ENCODE measurements at places on chromosomes 11 and 22.

DNA sequence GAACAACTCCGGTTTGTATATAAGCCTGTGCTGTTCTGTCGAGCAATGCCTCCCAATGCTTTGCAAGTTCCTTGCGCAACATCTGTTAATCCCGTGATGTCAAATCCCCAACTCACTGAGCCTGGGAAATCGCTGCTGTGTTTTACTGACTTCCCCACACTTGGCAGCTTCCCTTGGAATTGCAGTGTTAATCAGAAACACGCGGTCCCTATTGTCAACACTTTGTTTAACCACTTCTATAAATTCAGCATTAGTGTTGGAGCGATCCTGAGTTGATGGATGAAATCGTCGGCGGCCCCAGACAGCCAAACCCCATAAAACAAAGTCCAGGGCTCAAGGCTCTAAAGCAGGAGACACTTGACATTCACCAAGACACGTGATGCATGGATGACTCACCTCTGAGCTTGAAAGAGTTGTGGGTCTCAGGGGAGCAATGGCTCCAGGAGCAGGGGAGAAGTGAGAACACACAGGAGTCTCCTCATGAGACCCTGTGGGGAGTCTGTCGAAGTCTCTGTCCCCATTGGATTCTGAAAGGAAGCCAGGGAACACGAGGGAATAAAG lies 555.3 kb downstream of the MIAT start:
- DNase-seq: no peak

- no peak for DNase-seq
Observed at GRCh38 chr11:57310091-57310490, 14.7 kb downstream of the TNKS1BP1 start.

GRCh38 chr11:112321501-112322172 lies 61.0 kb upstream of the PLET1 start:
- DNase-seq: no peak

GRCh38 chr11:17148536-17148935 lies 59.2 kb downstream of the PIK3C2A start:
- no peak for DNase-seq

- no peak for DNase-seq
Observed at GRCh38 chr11:2767801-2768200, 68.0 kb upstream of the KCNQ1OT1 start.

DNA sequence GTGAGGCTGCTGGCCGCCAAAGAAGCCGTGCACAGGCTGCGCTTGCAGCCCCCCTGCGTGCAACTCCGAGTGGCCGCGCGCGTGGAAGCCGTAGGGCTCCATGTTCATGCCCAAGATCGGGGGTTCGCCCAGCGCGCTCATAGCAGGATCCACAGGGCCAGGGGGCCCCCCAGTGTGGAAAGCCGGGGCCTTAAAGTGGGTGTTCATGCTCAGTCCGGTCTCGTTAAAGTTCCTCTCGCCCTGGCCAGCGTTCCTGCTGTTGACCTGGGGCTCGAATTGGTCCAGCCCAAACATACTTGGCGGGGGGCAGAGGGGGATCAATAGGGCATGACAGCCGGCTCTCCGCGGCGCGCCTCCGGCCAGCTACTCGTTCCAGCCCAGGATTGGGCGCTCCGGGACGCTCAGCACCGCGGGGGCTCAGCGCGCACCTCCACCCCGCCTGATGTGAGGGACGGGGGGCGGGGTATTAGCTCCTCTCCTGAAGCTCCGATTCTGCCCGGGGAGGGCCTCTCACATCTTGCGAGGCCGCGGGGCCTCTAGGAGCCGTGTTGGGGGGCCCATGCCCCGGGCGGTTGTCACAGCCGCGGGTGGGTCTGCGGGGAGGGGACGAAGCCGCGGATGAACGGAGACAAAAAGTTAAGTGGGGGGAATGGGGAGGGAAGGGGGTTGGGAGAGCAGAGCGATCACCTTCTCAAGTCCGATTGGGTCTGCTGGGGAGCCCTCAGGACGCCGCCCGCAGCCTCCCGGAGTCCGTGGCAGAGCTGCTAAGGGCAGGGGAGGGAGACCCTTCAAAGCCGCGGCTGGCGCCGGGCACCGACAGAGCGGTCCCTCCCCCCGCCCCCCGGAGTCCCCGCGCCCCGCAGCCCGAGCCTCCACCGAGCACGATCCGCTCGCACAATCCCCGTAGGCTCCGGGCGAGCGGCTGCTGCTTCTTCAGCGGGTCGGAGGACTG lies 1.0 kb downstream of the MN1 start:
- DNase-seq: no peak

DNA sequence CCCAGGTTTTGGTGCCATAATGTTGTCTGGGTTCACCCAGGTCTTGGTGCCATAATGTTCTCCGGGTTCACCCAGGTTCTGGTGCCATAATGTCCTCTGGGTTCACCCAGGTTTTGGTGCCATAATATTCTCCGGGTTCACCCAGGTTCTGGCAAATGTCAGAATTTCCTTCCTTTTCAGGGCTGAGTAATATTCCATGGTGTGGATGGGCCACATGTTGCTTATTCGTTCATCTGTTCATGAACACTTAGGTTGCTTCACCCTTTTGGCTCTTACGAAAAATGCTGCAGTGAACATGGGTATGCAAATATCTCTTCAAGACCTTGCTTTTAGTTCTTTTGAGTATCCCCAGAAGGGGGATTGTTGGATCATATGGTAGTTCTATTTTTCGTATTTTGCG lies 15.1 kb upstream of the GRAMD4 start:
- no peak for DNase-seq

Data from iPS DF 6.9 (cell line).